Upper lobe of right lung (tissue), 1 donor: ENCODE measurements at places on chromosomes 12 and 14. TPM values are rescaled to one million over a fixed set of nuclear protein-coding genes. Genes with fewer than 3 reads are reported as not detected.

- no peaks in the 10 kb centered on the region for H3K27me3 ChIP-seq
- H3K36me3 ChIP-seq, result no peaks in the 10 kb centered on the region
- H3K4me1 ChIP-seq, result no peaks in the 10 kb centered on the region
- no peak for DNase-seq
- no peak overlapping the region for H3K4me3 ChIP-seq
Observed at GRCh38 chr12:87930627-87931026, 98.6 kb downstream of the C12orf50 start.

GPHN gene
- 28.5 TPM for total RNA-seq

DNA sequence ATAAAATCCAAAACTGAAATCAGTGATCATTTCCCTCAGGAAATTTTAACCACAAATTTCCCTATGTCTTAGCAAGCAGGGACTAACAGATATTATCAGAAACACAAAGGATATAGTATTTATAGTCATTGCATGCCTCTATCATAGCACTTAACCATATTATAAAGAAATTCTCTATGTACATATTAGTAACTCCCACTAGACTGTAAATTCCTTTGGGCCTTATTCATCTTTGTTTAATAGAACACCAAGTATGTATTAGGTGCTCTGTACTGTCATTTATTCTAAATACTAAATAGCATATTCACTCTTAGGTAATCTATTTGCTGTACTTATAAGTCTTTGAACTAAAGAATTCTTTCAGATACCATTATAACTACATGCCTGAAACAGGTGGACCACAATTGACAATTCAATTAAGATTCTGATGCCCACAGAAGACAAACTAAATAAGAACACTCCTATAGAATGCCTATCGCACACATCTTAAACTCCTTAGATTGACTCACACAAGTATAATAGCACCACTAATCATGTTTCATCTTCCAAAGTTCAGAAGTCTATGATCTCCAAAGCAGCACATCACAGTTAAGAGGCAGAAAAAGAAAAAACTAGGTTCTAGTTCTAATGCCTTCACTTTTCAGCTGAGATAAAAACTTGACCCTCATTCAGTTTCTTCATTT lies 134.1 kb downstream of the FSCB start:
- no peaks in the 10 kb centered on the region for H3K36me3 ChIP-seq
- no peak for DNase-seq
- H3K27me3 ChIP-seq, result no peaks in the 10 kb centered on the region
- H3K4me3 ChIP-seq, result no peak overlapping the region
- H3K27ac ChIP-seq, result no peak overlapping the region

AMN gene
- 19.8 TPM for total RNA-seq

DNA sequence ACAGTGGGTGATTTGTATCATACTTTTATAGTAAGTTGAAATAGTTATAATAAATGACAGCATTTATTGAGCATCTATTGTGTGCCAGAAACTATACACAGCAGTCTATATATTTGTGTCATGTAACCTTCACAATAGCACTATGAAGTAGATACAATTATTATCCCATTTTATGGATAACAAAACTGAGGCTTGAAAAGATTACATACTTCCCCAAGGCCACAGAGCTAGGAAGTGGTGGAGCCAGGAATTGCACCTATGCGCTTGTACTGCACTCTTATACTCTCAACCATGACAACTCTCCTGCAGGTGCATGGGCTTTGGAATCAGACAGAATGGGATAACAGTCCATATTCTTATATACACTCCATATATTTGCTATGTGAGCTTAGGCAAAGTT lies 110.6 kb upstream of the SOX5 start:
- no peak overlapping the region for H3K27ac ChIP-seq
- no peak for DNase-seq
- H3K4me3 ChIP-seq, result no peak overlapping the region
- no peaks in the 10 kb centered on the region for H3K27me3 ChIP-seq
- no peaks in the 10 kb centered on the region for H3K36me3 ChIP-seq

ENDOU gene
- 0.32 TPM for total RNA-seq

WNT1 gene
- not detected for total RNA-seq
